Right ventricle myocardium superior (tissue), 1 donor: ENCODE measurements at places on chromosomes 2 and 18.

DNA sequence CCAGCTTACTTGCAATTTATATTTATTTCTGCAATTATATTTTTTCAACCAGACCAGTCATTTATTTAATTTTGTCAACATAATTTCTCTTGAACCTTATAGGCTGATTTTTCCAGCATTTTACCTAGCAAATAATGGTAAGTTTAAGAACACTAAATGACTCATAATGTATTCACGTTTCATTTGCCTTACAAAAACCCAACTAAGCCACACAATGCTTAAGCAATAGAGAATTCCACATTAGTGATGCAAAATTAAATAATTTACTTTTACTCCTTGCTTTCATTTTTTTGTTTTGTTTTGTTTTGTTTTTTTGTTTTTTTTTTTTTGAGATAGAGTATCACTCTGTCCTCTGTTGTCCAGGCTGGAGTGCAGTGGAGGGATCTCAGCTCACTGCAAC is 110.4 kb upstream of the VRK2 start:
- no peak for DNase-seq

DNA sequence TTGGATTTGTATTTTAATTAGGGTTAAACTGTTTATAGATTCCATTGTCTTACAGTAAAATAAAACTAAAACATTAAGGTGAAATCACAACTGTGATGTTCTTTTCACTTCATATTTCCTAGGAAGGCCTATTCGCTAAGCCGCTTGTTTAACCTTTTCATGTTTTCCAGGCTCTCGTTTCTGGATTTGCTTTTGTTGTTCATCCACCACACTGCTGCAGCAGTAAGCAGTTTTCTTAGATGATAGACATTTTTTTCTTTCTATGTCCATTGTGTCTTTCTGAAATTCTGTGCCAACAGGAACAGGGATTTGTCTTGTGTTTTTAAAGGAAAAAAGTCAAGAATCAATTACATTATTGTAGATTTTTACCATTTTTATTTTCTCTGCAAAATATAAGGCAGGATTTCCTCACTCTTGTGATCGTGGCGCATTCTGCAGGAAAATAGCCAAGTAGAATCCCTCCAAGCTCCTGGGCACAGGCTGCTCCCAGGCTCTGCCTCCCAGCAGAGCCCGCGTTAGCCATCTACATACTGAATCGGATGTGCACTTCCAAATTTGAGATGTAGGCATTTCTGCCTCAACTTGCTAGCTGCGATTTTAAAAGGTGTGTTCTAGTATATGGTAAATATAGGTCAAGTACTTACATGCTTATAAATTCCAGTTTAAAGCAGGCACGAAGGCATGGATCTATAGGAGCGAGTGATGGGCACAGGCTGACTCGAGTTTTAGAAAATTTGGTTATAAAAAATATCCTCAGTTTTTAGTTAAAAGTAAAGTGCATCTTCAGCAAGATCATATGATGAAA is 10.2 kb downstream of the TSHZ1 start:
- no peak for DNase-seq

- no peak for DNase-seq
Observed at GRCh38 chr2:102235491-102235890, 48.7 kb downstream of the IL1RL2 start.

DNA sequence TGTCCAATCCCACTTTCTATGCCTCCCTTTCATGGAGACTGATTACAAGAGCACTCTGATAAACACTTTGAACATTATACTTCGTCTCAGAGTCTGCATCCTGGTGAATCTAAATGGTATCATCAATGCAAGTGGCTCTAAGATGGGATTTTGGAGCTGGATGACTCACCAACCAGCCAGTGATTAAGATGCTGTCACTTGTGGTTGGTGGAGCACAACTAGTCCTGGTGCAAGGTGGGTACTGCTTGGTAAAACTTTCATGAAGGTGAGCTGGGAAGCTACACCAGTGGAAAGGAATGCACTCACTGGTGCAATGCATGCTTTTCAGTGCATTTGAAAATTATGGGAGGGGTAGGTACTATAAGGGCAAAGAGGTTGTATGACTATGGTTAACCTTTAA is 137.7 kb upstream of the TRIB2 start:
- no peak for DNase-seq

DNA sequence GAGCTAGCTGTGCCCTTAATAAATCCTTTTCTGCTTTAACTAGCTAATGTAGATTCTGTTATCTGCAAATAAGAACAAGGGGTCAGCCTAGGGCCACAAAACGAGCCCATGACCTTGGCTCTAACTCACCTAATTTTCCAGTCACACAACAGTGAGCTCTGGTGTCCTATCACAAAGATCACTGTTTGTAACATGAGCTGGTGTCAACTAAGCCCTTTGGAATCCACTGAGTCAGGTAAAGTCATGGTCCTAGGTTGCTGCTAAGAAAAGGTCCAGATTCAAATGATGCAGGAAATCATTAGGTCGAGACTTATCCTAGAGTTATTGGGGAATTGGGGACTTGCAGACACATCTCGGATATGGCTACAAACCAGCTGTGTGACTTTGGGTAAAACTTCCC is 49.9 kb downstream of the ST8SIA5 start:
- DNase-seq = no peak

GRCh38 chr2:70984576-70985282 is 6.3 kb downstream of the ANKRD53 start:
- peak; percentile 79 for DNase-seq

GRCh38 chr2:515441-516127 is 161.6 kb downstream of the TMEM18 start:
- no peak for DNase-seq

- DNase-seq = no peak
Observed at GRCh38 chr2:154527962-154528361, 170.5 kb upstream of the KCNJ3 start.

DNA sequence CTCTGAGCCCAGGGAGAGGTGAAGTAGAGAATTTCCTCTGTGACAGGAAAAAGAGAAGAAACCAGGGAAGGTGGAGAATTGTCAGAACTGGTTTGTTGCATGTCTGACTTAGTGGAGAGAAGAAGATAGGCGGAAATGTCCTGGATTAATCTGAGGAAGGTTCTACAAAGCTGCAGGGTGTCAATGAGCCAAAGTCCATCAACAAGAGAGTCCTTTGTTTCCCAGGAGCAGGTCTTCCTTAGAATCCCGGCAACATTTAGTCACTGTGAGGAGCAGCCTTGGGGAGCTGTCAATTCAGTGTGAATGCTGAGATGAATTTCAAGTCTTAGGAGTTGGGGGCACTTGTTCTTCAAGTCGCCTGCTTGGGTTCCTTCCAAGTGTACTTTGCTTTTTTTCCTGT is 88.4 kb upstream of the CELF4 start:
- DNase-seq = no peak

DNA sequence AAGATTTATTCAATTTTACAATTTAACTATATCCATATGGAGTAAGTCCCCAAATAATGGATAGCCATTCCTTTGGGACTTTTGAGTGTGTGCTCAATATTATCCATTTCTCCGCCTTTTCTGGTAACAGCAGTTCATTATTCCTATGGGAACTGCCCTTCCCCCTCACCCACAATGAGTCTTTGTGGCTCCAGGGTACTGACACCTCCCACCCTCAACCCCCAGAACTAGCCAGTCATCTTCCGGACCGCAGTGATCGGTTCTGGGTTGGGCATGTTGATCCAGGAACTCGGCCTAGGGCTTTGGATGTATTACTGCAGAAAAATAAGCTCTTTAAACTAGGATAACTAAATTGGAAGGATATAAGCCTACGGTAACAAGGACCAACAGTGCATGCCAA is 45.4 kb upstream of the CCDC150 start:
- DNase-seq = no peak

- DNase-seq = peak; percentile 83
Observed at GRCh38 chr2:177753682-177754491, 318.7 kb downstream of the PDE11A start.

DNA sequence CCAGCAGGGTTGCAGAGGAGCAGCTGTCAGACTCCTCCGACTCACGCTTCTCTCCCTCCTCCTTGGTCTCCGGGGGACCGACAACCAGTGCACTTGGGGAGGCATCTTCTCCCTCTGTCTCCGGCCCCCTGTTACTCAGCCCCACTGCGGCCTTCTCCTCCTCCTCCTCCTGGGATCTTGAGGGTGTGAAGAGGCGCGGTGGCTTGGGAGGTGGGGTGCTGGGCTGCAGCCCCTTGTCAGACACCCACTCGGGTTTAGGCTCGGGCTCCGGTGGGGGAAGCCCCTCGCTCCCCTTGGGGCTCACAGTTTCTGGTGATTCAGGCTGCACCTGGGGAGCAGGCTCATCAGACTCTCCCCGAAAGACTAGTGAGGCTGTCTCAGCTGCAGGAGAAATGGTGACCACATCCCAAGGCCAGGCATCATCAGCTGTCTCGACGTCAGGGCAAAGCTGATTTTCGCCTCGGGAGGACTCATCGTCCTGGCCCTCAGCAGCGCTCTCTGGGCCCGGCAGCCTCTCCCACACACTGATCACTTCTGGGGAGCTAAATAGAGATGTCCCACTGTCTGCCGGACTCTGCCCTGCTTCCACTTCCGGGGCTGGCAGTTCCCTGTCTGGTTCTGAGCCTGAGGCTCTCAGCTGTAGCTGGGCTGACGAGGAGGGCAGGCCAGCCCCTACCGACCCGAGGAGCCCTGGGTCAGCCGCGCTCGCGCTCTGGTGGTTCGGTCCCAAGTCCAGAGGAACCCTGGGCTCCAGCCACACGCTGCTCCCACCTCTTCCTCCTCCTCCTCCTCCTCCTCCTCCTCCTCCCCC is 9.0 kb upstream of the SFXN5 start:
- peak; percentile 13 for DNase-seq

GRCh38 chr18:10049747-10050146 is 135.9 kb downstream of the VAPA start:
- DNase-seq = no peak

- no peak for DNase-seq
Observed at GRCh38 chr2:128722489-128722888, 403.8 kb upstream of the HS6ST1 start.

DNA sequence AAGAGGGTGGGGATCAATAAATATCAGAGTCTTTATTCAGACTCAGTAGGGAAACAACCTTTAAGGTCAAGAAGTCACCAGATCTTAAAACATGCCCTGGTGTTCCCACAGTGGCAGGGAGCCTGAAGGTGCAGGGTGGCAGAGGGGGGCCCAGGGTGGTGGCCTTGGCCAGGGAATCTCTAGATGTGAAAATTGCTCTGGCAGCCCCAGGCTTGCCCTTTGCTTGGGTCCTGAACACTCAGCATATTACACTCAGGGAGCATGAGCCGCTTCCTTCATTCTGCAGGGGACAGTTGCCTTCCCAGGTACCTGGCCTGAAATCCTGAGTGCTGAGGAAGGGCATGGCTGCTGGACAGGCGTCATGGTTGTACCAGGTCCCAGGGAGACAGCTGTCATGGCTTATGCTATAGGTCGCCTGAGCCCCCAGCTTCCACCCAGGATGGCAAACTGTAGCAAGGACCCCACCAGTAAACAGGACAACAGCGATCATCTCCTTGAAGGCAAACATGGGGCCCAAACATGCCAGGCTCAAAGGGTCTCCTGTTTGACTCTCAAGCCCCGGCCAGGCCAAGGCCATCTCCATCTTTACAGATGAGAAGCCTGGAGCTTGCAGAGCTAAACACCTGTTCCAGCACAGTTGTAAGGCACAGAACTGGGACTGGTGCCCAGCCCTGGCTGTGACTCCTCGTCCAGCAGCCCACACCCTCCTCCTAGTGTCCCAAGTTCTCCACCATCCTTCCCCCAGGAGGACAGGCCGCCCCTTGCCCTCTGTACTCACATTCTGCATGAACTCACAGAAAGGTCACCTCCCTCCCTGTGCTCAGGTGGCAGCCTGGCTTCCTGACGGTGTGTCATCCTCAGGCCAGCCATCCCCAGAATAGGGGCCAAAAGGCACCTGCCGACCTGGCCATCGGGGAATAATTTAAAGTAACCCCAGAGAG is 14.6 kb downstream of the ABCG8 start:
- no peak for DNase-seq
